ENCODE measurements at places on chromosomes 6 and 20.

GRCh38 chr6:164208371-164208770 lies 793.9 kb downstream of the QKI start:
- no peak for DNase-seq

DNA sequence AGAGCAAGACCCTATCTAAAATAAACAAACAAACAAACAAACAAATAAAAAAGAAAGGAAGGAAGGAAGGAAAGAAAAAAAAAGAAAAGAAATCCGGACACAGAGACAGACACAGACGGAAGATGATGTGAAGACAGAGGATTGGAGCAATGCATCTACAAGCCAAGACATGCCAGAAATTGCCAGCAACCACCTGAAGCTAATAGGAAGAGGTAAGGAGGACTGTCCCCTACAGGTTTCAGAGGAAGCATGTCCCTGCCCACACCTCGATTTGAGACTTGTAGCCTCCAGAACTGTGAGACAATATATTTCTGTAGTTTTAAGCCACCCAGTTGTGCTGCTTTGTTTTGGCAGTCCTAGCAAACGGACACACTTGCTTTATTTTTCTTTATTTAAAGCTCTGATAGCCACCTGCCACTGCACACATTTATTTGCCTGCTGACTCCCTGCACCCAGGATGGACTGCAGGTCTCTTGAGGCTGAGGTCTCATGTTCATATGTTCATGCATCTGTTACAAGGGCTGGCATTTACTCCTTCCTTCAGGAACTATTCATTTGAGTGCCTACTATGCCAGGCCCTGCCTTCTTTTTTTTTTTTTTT lies 20.7 kb upstream of the ZMYND8 start:
- DNase-seq, result no peak

- DNase-seq, result no peak
These were observed 4.6 kb upstream of the PREX1 start for GRCh38 chr20:48832405-48832730.

- DNase-seq, result no peak
These were observed 125.8 kb downstream of the DLL1 start for GRCh38 chr6:170165085-170165470.

- no peak for DNase-seq
These were observed 215.1 kb downstream of the DLL1 start for GRCh38 chr6:170075659-170076223.

GRCh38 chr6:14290041-14290771 lies 172.6 kb downstream of the CD83 start:
- DNase-seq, result no peak

DNA sequence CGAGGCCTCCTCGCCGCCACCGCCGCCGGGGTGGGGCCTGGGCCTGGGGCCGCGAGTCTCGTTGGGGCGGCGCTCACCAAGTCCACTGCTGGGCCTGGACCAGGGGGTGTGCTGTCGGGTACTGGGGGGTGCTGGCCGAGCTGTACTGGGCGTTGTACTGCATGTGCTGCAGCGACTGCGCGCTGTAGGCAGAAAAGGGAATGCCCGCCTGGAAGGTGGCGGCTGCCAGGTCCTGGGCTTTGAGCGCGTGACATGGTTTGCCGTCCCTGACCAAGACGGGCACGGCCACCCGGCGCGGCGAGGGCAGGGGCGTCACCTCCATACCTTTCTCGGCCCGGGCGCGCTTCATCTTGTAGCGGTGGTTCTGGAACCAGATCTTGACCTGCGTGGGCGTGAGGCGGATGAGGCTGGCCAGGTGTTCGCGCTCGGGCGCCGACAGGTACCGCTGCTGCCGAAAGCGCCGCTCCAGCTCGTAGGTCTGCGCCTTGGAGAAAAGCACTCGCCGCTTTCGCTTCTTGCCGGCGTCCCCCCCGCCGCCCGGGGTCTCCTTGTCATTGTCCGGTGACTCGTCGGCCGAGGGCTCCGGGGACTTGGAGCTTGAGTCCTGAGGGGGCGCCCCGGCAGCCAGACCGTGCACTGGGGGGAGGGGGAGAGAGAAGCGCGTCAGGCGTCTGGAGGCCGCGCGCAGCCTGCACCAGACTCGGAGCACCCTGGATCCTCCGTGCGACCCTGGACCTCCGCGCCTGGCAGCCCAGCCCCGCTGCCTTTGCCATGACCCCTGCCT lies 1.8 kb downstream of the NKX2-2 start:
- DNase-seq, result no peak

GRCh38 chr6:156595476-156595875 lies 181.7 kb upstream of the ARID1B start:
- no peak for DNase-seq

GRCh38 chr20:64040231-64041039 lies 4.5 kb downstream of the C20orf204 start:
- DNase-seq, result no peak

- no peak for DNase-seq
These were observed 90.8 kb downstream of the KCNB1 start for GRCh38 chr20:49391404-49392245.

- DNase-seq, result no peak
These were observed 95.7 kb downstream of the SLC23A2 start for GRCh38 chr20:4905613-4906012.

DNA sequence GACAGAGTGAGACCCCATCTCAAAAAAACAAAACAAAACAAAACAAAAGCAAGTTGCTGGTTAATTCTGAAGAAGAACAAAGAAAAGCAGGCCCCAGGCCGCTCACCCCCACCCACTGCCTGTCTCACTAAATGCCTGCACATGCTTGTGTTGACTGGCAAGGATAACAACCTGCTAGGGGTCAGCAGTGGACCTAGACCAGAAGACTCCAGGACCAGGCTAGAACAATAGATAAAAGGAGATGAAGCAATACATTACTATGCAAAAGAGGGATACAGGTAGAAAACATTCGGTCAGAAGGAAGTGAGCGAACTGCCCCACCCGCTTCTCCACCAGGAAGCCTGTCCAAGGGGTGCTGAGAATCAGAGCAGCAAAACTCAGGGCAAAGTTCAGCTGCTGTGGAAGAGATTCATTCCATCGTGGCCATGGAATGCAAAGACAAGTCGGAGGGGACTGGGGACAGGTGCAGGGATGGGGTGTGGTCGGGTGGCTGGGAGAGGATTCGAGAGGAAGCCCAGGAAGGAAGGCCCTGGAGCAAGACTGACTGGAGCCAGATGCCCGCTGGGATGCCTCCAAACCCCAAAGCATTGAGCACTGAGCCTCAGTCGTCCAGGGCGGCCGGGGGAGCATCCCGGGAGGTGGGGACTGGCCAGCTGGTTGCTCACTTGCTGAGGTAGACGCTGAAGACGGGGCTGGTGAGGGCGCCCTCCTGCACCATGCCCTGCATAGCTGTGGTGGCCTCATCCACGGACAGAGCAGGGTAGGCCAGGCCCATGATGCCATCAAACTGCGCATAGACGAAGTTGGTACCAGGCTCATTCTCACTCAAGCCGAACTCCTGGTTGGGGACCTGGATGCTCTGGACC lies 5.3 kb downstream of the PGC start:
- no peak for DNase-seq

DNA sequence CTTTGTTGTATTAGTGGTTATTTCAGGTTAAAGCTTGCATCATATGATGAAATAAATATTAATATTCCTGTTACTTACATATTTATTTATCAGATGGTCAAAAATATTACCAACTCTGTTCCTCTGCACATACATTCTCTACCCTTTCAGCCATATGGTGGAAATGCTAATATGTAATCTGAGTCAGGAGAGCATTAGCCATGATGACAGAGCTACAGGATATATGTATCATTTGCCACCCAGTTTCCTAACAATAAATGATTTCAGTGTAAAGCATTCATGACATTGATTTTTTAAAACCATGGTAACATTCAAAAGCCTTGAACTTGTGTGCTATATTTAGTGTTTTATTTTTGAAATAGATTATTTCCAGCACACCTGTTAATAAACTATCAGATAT lies 16.6 kb downstream of the POPDC3 start:
- no peak for DNase-seq

DNA sequence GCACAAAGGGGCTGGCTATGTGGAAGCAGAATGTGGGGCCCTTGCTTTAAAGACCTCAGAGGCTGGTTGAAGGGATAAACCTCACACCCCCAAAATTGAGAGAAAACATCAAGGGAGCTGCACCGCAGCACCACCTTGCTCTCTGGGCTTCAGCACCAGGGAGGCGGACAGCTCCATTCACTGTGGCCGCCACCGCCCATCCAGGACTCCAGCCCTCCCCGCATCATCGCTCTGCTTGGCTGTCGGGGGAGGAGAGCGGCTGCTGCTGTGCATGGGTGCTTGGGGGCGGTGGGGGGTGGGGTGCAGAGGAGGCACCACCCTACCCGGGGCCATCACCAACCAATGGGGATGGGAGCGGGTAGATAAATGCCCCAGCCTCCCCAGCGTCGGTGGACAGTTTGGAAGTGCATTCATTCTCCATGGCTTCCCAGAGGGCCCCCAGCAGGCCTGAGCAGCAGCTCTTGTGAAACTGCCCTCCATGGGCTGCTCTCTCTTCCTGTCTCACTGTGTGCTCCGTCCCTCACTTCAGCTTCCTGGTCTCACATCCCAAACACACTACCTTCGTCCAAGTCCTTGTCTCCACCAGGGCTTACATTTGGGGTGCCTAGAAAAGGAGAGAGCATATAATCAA lies 75.7 kb upstream of the BHLHE23 start:
- peak; percentile 31 for DNase-seq

DNA sequence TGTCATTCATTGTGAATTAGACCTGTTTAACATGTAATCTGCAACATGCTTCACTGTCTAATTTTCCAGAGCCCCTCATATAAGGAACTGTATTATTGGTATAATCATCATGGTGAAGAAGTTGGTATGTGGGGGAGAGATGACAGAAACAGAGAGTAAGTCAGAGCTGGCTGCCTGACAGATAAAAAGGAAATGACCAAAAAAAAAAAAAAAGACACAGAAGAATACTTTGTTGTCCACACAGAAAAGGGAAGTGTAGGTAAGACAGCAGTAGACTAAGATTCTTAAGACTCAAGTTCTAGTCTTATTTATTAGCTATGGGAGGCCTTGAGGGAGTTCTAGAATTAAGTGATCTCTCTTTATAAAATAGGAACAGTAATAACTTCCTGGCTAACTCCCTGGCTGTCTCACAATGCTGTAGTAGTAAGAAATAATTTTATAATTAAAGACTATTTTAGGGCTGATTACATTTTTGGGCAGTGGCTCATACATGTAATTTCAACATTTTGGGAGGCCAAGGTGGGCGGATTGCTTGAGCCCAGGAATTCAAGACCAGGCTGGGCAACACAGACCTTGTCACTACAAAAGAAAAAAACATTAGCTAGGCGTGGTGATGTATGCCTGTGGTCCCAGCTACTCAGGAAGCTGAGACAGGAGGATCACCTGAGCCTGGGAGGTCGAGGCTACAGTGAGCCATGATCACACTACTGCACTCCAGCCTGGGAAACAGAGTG lies 102.5 kb downstream of the PRL start:
- DNase-seq, result no peak
